ENCODE measurements at places on chromosomes 5 and 9.
A peak's percentile ranks its signal among the peaks of the same experiment; 100 is the strongest.

DNA sequence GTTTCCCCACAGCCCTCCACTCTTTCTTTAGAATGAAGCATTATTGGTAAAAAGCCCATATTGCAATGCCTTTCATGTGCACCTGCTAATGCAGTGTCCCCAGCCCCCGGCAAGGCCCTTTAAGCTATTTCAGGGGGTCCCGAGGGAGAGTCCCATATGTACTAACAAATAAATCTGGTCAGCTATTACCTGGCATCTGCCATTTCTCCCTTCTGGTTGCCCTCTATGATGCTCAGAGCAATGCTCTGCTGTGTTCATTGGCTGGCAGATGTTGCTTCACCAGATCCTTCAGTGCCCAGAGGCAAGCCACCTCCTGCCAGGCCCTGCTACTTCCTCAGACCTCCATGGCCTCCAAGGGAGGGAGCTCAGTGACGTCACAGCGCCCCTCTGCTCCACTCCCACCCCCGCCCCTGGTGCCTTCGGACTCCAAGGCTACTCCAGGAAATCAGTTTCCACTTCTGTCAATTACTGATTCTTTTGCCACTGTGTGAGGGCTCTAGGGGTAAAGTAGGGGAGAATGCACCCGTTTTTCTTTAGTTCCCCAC lies 201.1 kb upstream of the GLRA1 start:
- no peak for DNase-seq

DNA sequence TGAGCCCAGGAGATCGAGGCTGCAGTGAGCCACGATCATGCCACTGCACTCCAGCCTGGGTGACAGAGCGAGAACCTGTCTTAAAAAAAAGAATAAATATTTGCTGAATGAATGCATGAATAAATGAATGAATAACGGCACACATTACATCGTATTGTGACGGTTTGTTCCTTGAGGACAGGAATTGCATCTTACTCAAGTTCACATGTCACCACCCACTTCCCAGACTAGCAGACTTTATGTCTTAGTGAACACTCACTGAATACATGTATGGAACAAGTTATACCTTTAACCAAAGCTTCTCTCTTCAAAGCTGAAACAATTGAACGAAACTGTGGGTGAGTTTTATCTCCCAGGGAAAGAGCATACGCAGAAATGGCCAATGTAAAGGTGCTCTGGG lies 53.2 kb upstream of the TRAF1 start:
- DNase-seq, result no peak

GRCh38 chr5:112283034-112283582 lies 136.0 kb downstream of the EPB41L4A start:
- DNase-seq, result no peak

DNA sequence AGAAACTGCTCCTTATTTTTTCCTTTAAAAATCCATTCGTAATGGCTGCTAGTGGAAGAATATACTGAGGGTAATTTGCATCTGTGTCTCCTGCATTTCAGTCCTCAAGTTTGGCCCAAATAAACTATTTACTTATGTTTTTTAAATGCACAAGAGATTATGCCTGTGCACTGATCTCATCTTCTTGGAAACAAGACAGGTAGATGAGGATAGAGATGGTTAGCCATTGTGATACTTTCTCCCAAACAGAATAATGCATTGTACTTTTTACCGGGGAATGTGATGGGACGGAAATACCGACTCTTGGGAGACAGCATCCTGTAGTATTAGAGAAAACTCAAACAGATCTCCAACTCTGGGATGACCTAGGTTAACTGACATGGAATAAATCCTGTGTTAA lies 72.5 kb upstream of the DAB2 start:
- DNase-seq, result no peak

- peak; percentile 16 for DNase-seq
Measured at GRCh38 chr5:141172381-141173204, at the start of gene PCDHB7. Gene PCDHB7 (plus strand): TSS chr5:141172644. CDS start chr5:141172836, 192 bp downstream.

- DNase-seq, result no peak
Measured at GRCh38 chr5:123485275-123485674, 26.7 kb upstream of the CSNK1G3 start.

DNA sequence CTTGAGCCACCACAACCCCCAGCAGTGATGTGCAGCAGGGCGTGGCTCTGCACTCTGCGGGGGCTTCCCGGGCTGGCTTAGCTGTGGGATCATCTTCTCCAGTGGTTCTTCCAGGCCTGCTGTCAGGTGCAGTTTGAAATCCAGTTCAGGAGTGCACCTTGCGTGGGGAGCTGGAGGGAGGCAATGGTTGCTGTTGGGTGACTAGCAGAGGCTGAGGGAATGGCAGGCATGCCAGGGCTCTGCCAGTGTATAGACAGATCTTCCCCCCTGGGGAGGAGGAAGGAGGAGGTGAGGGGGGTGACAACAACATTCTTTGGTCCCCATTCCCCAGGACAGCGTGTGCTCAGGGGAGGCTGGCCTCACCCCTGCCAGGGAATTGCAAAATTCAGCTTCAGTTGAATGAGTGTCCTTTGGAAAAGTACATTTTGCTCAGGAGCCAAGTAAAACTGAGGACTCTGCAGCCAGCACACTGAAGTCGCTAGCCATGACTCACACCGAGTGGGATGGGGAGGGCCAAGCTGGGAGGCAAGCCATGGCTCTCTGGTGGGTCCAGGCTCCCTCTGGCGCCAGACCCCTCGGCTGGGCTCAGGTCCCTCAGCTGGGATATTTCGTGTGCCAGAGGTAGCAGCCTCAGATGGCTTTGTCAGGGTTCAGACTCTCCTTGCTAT lies 35.0 kb downstream of the ERGIC1 start:
- DNase-seq, result no peak

Data from activated CD4-positive, alpha-beta T cell treated with anti-CD3 and anti-CD28 coated beads for 24 hours (primary cell).